ENCODE measurements at places on chromosomes 4 and X. TPM values are rescaled to one million over a fixed set of nuclear protein-coding genes. Genes with fewer than 3 reads are reported as not detected.

The NXF2B gene
- not detected for total RNA-seq

The CORIN gene
- 96.8 TPM for total RNA-seq

The EREG gene
- total RNA-seq, result 3.2 TPM

The USP17L20 gene
- total RNA-seq, result not detected

The ATP8A1 gene
- 14.0 TPM for total RNA-seq

The PDGFRA gene
- total RNA-seq, result 21.6 TPM

The PPBP gene
- total RNA-seq, result 0.74 TPM

The TMEM156 gene
- total RNA-seq, result not detected

The CLIC2 gene
- 13.6 TPM for total RNA-seq

The MOSPD2 gene
- total RNA-seq, result 5.8 TPM

The SLC10A7 gene
- 4.5 TPM for total RNA-seq

The DGAT2L6 gene
- total RNA-seq, result not detected

The TIGD2 gene
- 2.4 TPM for total RNA-seq

The GAGE2A gene
- not detected for total RNA-seq

The USP17L17 gene
- total RNA-seq, result not detected

The L1CAM gene
- 4.8 TPM for total RNA-seq

The ADH1C gene
- total RNA-seq, result 7.6 TPM

The NLGN3 gene
- 0.92 TPM for total RNA-seq

The QDPR gene
- total RNA-seq, result 53.6 TPM

DNA sequence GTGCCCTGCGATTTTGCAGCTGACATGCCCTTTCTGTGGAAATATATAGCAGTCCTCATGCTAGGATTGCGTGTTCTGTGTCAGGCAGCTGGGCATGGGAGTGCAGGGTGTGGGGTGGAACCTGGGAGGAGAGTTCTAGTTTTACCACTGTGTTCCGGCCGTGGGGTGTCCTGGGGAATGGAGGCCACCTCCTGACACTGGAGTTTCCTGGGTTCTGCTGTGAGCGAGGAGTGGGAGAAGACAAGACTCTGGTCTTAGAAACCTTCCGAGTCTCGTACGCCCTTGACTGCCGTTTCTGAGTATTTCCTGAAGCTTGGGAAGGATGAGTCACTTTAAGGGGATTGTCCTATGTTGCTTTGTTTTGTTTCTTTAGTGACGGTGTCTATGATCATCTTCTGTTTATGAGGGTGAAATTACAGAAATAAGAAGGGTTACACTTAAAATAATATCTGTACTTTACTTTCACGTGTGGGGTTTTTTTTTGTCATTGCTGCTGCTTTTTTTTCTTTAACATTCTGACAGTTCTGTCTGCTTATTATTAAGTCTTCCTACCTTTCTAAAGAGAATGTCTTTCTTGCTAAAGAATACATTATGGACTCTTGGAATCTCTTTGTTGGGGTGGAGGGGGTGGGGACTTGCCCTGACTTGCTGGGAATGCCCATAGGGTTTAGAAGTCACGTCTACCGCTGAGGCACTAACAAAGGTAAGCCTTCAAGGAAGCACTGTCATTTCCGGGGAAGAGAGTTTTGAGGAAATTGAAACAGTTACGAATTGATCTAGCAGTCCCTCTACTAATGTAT lies 19.1 kb downstream of the CD99 start:
- DNase-seq, result peak; percentile 39

GRCh38 chrX:153608806-153609205 lies 9.9 kb upstream of the CCNQ start:
- DNase-seq, result no peak

GRCh38 chrX:130728208-130728607 lies 174.8 kb downstream of the ENOX2 start:
- no peak for DNase-seq

DNA sequence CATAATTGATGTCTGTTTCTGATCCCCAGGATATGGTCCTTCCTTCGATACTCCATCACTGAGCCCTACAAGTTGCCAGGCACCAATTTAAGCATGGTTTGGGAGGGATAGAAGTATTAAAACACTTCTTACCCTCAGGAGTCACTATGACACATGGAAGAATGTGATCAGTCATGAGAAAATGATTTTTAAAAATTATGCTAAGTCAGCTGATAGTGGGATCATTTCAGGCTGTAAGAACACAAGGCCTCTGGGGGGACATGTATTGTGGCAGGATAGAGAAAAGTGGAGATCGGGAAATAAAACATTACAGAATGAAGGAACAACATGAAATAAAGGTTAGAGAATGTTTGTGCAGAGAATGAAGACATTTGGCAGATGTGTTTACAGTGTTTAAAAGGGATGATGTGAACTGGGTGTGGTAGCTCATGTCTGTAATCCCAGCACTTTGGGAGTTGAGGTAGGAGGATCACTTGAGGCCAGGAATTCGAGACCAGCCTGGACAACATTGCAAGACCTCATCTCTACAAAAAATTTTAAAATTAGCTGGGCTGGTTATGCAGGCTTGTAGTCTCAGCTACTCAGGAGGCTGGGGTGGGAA lies 64.0 kb downstream of the ELOVL6 start:
- no peak for DNase-seq

DNA sequence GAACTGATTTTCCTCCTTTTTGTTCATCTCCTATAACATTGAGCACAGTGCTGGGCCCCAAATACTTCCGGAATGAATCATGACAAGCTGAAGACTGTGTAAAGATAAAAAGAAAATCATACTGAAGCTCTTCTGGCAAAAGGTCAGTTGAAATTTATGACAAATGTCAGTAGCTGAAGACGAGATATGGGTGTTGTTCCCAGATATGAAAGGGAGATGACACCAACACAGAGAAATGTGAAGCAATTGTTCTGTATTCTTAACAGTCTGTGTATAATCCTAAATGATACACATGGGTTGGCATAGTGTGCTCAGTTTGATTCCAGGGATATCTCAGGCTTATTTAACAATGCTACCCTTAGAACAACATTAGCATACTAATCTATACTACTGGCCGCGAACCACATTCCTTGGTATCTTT lies 170.5 kb upstream of the PITX2 start:
- no peak for DNase-seq

DNA sequence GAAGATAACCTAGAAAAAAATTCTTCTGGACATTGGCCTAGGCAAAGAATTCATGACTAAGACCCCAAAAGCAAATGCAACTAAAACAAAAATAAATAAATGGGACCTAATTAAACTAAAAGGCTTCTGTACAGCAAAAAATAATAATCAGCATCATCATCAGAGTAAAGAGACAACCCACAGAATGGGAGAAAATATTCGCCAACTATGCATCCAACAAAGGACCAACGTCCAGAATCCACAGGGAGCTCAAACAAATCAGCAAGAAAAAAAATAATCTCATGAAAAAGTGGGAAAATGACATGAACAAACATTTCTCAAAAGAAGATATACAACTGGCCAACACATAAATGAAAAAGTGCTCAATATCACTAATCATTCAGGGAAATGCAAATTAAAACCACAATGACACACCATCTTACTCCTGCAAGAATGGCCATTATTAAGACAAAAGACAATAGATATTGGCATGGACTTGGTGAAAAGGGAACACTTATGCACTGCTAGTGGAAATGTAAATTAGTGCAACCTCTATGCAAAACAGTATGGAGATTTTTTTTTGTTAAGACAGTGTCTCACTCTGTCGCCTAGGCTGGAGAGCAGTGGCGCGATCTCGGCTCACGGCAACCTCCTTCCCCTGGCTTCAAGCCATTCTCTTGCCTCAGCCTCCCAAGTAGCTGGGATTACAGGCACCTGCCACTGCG lies 29.9 kb downstream of the ELF2 start:
- no peak for DNase-seq

- DNase-seq, result no peak
Measured at GRCh38 chr4:170374770-170375169, 285.0 kb upstream of the AADAT start.

GRCh38 chr4:75555294-75556164 lies at the start of gene ODAPH:
ODAPH (plus strand) TSS chr4:75556066; CDS start chr4:75556083, 17 bp downstream.
- no peak for DNase-seq

DNA sequence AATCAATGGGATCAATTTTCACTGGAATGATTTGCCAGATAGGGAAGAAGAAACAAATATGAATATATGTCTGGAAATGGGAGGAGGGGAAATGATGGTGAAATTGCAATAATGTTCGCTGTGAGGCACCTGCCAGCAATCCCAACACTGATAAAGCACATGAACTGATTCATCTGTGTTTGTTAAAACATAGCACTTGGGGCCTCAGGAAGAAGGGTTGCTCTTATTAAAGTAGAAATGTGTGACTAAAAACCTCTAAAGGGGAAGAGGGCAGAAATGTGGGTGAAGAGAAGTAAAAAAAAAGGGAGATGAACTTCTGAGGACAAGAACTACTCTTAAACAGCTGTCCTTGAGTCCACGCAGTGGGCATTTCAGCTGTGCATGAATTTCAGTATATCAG lies 101.4 kb downstream of the C4orf51 start:
- no peak for DNase-seq

DNA sequence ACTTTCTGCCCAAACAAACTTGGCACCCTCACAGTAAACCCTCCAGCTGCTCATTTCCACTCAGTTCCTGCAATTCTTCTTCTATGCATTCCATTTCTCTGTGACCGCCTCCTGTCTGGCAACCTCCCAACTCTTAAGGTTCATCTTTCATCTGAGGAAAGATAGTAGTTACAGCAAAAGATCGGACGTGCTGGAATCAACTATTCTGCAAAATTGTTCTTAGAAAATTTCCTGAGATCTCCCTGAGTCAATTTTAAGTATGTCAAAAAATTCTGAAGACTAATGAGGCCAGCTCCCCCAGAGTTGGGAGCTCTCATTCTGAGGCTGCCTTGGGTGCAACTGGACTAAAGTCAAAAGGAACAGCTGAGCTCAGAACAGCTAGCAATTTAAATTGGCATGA lies 1026.0 kb downstream of the ADGRL3 start:
- no peak for DNase-seq

- DNase-seq, result no peak
Measured at GRCh38 chr4:187172340-187172761, 448.7 kb upstream of the FAT1 start.

- no peak for DNase-seq
Measured at GRCh38 chr4:119525005-119525749, 103.4 kb downstream of the PDE5A start.

DNA sequence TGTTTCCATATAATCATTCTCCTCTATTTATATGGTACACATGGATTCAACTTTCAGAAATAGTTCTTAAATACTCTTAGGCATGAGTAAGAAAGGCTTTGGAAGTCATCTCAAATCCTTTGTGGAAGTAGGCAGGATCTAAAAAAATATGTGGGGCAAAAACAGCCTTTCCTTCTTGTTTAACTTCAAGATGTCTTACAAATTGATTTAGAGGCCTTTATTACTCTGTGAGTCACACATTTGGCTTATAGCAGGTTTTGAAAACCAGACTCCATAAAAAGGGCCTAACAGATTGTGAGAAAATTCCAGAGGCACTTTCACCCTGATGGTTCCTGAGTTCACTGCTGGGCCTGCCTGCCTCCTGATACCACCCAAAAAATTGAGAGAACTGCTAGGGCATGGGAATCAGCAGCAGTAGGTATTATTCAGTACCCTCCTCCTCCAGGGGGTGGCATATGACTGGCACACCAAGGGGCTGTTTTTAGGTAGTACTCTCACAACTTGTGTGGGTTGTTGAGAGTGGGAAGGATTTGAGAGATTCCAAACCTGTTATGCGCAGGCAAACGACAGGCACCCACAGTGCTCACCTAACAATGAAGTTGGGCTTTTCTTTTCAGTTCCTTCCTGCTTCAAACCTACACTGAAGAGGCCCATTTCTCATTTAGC lies 162.7 kb upstream of the MBNL3 start:
- no peak for DNase-seq

GRCh38 chr4:10239982-10240654 lies 123.5 kb upstream of the WDR1 start:
- DNase-seq, result no peak

GRCh38 chr4:140556372-140557085 lies 12.2 kb downstream of the UCP1 start:
- no peak for DNase-seq

DNA sequence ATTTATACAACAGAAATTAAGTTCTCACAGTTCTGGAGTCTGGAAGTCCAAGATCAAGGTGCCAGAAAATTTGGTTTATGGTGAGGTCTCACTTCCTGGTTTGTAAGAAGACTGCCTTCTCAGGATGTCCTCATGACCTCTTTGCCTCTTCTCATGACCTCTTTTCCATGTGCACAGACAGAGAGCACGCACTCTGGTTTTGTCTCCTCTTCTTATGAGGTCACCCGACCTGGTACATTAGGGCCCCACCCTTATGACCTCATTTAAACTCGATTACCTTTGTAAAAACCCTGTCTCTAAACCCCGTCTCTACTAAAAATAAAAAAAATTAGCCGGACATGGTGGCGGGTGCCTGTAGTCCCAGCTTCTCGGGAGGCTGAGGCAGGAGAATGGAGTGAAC lies 155.9 kb downstream of the KIT start:
- no peak for DNase-seq

DNA sequence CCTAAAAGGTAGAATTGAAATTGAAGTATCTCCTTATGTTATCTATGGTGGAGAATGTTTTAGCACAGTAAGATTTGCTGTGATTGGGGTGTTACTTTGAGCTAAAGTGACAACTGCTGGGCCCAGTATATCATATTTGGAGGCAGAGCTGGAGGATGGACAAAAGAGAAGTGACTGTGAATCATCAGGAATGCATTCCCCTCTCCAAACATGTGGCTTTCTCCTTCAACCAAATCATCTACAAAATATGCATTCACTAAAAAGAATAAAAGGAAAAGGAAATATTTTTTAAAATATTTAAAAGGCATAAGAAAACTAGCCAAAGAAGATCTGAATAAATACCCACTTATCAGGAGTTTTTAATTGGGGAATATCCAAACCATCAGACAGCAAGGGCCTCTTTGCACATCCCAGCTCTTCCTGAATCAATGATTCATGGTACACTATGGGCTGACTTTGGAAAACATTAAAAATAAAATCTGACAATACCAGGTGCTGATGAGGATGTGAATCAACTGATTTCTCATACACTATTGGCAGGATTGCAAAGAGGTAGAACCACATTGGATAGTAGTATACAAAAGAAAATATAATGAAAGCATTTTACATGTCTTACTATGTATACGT lies 671.7 kb upstream of the NR3C2 start:
- no peak for DNase-seq

DNA sequence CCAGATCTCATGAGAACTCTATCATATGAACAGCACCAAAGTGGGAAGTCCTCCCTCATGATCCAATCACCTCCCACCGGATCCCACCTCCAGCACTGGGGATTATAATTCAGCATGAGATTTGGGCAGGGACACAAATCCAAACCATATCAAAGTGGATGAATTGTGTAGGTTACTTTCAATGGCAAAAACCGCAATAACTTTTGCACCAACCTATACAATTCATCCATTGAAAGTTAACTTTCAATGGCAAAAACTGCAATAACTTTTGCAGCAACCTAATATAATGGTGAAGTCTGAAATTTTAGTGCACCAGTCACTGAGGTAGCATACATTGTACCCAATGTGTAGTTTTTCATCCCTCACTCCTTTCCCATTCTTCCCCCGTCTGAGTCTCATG lies 16.6 kb downstream of the STK32B start:
- no peak for DNase-seq

GRCh38 chr4:145278341-145279121 lies 98.1 kb upstream of the OTUD4 start:
- DNase-seq, result no peak

- no peak for DNase-seq
Measured at GRCh38 chrX:118047446-118048186, 69.0 kb downstream of the KLHL13 start.

GRCh38 chr4:68466185-68466584 lies 18.9 kb downstream of the TMPRSS11E start:
- DNase-seq, result no peak
